Vagina (tissue), 2 donors: ENCODE measurements at places on chromosomes 2 and 18. TPM values are rescaled to one million over a fixed set of nuclear protein-coding genes. Genes with fewer than 3 reads are reported as not detected.
A peak's percentile ranks its signal among the peaks of the same experiment; 100 is the strongest.

DNA sequence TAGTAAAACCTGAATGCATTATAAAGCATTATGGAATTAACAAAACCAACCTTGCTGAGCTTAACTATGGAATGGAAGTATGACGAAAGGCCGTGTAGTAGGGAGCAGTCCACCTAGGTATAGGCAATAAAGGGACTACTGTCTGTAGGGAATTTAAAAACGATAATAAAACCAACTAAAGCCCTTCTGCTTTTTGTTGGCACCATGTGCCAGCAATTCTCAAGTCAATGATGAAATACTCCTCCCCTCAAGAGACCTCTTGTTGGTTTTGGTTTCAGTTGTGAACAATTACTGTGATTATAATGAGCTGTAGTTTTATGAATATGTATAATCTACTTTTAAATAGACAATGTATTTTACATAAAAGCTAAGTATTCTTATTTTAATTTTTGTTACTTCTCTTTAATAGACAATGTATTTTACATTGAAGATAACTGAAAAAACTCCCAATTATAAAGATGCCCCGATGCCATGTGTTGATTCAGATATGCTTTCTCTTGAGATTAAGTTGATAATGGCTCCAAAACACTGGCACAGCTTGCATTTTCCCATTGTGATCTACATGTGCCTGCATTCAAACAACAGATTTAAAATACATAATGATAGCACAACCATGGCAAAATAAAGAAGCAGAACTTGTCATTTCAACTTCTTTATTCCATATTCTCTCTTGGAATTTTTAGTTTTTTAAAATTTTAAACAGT is 55.5 kb upstream of the ZDBF2 start:
- H3K27me3 ChIP-seq, result no peaks in the 10 kb centered on the region
- H3K4me1 ChIP-seq, result peaks cover 14% of the 10 kb centered on the region
- no peak overlapping the region for H3K4me3 ChIP-seq

- H3K4me3 ChIP-seq, result no peak overlapping the region
- DNase-seq, result no peak
- peaks cover 5% of the 10 kb centered on the region for H3K36me3 ChIP-seq
- H3K27me3 ChIP-seq, result no peaks in the 10 kb centered on the region
- H3K27ac ChIP-seq, result no peak overlapping the region
Observed at GRCh38 chr2:169739351-169739750, 5.7 kb downstream of the KLHL23 start.

LYPD1 gene
- total RNA-seq, result not detected

CNGA3 gene
- total RNA-seq, result not detected

NAT8 gene
- not detected for total RNA-seq

DNA sequence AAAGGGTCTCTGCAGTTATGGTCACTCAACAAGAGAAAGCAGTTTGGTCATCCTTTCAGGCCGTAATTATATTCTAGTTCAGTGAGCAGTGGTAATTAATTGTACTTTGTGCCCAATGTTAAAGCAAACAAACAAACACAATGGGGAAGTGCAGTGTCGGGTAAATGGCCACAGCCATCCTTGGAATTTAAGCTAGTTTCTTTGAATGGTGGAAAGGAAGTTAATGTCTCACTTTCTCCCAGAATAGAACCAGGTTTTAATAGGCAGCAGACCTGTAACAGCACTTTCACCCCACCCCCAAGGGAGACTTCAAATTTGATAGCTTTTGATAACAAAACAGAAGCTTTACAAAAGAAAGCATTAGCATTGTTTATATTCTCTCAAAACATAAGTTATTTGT is 20.0 kb upstream of the ITGAV start:
- H3K36me3 ChIP-seq, result no peaks in the 10 kb centered on the region
- H3K4me3 ChIP-seq, result no peak overlapping the region
- H3K27me3 ChIP-seq, result no peaks in the 10 kb centered on the region
- no peak overlapping the region for H3K27ac ChIP-seq
- no peak for DNase-seq

DNA sequence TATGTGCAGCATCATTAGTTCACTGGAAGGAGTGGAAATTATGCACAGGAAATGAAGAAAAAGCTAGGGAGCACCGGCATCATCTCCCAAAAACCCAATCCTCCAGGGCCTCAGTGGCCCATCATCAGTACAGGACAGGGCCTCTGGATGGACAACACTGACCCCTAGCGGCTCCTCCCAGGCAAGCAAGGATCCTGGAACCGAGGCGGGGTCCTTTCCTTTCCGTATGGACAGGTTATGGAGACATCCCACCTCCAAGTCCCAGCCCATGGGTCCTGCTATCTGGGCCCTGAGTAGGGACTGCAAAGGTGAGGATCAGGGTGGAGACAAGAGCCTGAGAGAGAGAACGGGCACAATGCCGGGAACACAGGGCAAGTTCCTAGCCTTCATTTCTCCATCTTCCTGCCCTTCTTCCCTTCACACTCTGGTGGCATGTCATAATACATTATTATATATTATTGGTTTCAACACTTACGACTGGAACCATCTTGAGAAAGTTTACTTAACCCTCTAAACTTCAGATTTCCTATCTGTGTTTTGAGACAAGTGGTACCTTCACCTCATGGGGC is 68.2 kb downstream of the ZNF516 start:
- no peaks in the 10 kb centered on the region for H3K36me3 ChIP-seq
- H3K4me3 ChIP-seq, result no peak overlapping the region
- peaks cover 72% of the 10 kb centered on the region for H3K4me1 ChIP-seq
- no peaks in the 10 kb centered on the region for H3K27me3 ChIP-seq
- peak overlapping the region; percentile 89 for H3K27ac ChIP-seq
- no peak for DNase-seq

DNA sequence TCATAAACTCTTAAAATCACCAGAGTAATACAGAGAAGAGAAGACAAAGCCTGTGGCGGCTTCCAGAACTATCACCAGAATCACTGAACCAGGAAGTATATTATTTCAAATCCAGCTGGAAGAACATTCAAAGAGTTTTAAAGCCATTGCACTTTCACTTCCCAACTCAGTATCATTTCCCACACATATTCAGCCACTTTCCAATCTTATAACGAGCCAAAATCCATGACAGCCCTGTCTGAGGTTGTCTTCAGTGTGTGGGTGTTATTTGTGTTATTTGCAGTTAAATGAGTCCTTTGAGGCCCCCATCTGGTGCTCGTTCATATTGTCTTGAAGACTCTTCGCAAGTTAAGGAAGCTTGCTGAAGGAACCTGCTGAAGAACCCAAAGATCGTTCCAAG is 559.9 kb downstream of the TSN start:
- no peaks in the 10 kb centered on the region for H3K36me3 ChIP-seq
- no peaks in the 10 kb centered on the region for H3K4me1 ChIP-seq
